Nephron progenitor cell (in vitro differentiated cells): ENCODE measurements at places on chromosomes 3 and 15.

- no peak for DNase-seq
Measured at GRCh38 chr15:29698030-29698701, 124.1 kb downstream of the TJP1 start.

DNA sequence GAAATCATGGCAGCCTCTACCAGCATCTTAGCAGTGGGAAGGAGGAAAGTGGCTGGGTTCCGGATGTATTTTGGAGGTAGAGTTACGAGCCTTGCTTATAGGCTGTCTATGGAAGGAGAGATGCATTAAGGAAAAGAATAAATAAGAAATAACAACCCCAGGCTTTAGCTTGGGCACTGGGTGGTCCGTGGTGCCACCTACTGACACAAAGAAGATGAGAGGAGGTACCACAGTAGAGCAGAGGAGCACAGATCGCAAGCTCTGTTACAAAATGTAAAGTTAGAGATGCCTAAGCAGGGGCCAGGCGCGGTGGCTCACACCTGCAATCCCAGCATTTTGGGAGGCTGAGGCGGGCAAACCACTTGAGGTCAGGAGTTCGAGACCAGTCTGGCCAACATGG is 74.8 kb downstream of the TMEM39A start:
- no peak for DNase-seq

DNA sequence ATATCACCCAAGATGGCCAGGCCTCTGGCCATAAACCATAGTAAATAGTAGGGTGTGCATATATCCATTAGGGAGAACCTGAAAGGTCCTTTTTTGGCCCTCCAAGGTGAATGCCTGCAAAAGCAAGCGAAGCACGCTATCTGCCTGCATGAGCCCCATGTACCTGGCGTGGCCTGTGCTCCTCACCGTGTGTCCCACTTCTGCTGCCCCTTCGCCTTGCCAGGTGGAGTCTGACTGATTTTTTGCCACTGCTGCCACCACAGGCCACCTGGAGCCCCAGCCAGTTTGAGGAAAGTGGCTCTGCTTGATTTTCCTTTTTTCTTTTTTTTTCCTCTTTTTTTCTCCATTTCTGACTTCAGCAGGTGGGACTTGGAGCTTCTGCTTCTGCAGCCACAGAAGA is 139.7 kb downstream of the SNRPN start:
- DNase-seq = no peak

DNA sequence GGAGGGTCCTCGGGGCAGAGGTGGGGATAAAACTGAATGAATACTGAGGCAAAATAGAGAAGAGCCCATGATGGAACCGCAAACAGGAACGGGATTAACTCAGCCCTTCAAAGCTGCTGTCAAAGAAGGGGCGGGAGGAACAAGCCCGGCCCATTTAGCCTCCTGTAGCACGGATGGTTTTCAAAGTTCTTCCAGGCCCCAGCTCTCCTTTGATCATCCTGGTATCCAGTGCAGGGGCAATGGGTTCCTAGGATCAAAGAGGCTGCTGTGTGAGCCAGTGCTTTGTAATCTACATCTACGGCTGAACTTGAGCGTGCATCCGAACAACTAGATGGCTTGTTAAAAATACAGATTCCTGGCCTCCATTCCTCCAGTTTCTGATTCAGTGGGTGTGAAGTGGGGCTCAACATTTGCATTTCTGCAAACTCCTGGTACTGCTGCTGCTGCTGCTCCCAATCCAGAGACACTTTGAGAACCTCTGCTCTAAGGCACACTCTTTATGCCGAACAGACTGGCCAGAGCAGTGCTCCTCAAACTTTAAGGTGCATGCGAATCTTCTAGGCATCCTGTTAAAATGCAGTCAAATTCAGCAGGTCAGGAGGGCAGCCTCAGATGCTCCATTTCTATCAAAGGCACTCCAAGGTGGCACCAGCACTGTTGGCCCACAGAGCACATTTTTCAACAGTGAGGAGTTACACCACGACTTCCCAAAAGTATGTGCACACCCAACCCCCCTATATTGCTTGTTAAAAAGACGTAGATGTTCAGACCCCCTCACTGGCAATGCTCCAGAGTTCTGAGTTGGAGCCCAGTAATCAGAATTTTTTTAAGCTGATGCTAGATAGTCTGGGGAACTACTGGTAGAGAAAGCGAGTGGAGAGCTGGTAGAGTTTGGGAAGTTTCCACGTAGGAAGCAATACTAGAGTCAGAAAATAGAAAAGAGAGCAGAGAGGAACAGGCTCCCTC is 5.6 kb downstream of the GALNT15 start:
- no peak for DNase-seq

- no peak for DNase-seq
Measured at GRCh38 chr3:25173606-25174005, 254.5 kb upstream of the RARB start.

DNA sequence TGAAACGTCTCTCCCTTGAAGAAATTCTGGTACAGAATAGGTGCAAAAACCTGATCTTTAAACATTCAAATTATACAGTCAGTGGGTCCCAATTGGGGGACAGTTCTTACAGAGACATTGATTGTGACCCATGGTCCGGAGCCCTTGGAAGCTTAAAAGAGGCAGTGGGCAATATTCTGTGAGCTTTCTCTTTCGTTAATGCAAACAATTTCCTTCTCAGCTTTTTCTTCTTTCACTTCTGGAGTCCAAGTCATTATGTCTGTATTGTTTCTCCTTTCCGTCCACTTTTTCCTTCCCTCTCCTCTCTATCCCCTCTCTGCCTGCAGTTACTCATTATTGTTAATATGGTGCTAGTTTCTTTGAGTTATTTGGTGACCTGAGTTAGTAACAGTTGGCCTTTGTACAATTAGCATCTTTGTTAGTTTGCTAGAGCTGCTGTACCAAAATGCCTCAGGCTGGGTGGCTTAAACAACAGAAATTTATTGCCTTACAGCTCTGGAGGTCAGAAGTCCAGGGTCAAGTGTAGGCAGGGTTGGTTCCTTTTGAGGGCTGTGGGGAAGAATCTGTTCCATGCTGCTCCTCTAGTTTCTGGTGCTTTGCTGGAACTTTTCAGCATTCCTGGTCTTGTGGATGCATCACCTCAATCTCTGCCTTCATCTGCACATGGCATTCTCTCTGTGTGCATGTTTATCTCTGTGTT is 102.6 kb downstream of the GMPS start:
- peak; percentile 15 for DNase-seq

DNA sequence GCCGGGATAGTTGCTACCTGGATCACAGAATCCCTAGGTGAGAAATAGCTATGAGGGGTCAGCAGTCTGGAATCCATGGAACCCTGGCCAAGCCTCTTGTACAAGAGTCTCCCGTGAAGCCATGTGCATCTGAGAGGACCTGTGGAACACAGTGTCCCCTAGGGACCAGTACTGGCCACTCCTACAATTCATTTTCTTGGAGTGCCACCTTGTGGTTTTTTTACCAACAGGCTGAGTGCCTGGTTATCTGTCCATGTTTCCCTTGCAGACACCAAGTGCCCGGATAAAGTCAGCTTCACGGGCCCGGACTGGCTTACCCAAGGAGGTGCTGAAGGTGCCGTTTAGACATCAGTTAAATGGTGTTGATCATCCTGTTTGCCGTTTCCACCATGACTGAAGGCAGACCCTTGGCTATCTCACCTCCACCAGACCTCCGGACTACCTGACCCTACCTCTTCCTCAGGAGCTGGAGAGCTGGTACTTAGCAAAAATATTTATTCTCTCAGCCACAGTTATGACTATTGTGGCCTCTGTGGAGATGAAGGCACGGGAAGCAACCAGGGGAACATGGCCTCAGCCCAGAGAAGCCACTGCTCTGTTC is 93.9 kb downstream of the RBPMS2 start:
- peak; percentile 36 for DNase-seq

DNA sequence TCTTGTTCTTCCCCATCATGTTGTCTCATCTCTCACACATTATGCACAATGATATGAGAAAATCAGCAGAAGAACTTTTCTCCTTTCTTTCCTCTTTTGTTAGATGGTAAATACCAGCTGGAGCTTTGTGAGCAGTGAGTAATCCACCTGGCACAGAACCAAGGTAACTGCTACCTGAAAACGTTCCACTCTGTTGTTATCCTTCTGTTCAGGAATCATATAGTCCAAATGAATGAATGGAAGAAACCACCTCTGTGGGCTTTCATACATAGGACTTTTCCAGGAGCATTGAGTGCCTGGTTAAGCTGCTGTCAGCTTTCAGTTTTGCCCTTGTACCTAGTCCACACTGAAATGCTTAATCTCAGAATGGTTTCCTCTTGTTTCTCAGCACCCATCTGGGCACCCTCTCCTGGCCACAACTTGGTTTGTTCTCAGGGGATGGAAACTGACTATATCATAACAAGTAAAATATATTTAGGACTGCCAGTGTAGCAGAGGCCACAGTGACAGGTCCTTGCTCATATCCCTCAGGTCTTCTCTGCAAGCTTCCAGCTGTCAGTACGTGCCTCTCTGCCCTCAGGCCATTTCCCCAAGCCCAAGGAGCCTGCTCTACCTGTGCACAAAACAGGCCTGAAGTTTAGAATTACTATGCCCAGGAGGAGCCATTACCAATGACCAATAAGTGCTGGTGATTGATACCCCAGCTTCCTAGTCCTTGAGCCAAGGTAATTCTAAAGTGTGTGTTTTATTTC is 23.5 kb upstream of the SLC4A7 start:
- no peak for DNase-seq

- DNase-seq = no peak
Measured at GRCh38 chr3:28018925-28019718, 222.3 kb upstream of the CMC1 start.

GRCh38 chr15:49044002-49044401 is 2.2 kb downstream of the SECISBP2L start:
- DNase-seq = no peak

DNA sequence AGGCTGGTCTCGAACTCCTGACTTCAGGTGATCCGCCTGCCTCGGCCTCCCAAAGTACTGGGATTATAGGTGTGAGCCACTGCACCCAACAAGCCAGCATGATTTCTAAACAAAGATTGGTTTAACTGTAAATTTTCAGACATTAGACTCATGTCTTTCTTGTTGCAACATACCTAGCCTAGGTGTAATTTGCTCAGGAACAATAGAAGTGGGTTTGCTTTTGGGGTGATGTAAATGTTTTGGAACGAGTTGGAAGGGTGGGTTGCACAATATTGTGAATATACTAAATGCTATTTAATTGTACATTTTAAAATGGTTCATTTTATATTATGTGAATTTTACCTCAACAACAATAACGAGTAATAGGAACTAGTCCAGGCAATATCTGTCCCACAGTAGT is 7.1 kb downstream of the CCR4 start:
- no peak for DNase-seq

DNA sequence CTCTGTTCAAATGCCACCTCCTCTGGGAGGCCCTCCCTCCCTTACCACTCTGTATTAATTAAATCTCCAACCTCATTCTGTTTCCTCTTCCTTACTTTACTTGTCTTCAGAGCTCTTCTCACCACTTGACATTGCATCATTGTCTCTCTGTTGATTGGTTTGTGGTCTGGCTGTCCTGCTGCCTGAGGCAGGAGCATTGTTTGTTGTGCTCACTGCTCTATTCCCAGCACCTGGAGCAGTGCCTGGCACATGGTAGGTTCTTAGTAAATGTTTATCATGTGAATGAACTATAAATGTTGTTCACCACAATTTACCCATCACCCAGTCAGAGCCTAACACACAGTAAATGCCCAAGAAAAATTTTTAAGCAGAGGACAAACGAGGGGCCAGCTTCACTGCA is 6.7 kb upstream of the BFSP2 start:
- no peak for DNase-seq

GRCh38 chr3:30848087-30848779 is 46.2 kb downstream of the GADL1 start:
- no peak for DNase-seq

GRCh38 chr15:72566973-72567372 is 87.5 kb upstream of the GOLGA6B start:
- DNase-seq = no peak

DNA sequence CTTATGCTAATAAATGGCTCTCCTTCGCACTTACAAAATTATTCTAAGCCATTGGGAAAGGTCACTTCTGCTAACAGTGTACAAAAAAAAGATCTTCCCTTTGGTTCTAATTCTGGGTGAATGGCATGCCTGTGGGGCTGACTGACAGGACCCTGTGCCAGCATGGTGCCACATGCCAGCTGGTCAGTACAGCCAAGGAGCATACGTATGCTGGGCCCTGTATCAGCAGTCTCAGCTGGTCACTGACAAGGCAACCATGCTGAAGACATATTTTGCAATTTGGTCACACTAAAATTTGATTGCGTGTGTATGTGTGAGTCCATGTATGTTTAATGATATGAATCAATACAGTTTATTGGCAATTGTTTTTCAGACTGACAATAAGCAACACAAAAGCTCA is 246.1 kb downstream of the TBL1XR1 start:
- no peak for DNase-seq

DNA sequence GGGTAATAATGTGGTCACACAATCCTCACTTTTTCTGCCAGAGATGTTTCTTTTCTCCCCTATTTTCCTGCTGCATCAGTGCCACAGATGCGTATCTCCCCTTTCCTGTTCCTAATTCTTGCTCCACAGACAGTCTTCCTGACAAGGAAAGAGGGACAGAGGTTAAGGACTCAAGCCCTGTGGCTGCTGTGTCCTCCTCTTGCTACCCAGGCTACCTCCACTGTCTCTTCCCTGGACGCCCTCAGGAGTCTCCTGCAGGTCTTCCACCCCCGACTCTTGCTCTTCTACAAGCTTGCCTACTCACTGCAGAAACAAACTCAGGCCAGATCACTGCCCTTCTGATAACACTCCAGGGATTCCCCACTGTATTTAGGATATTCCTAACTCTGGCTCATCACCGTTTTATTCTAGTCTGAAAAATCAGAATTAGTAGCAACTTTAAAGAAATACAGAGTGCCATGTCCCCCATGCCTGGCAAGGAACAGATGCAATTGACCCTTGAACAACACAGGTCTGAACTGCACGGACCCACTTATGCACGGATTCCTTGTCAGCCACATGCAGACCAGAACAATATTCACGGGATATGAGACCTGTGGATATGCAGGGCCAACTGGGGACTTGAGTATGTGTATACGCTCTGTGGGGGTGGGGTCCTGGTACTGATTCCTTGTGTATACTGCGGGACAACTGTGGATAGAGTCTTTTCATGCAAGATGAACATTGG is 151.8 kb downstream of the GHSR start:
- DNase-seq = no peak

DNA sequence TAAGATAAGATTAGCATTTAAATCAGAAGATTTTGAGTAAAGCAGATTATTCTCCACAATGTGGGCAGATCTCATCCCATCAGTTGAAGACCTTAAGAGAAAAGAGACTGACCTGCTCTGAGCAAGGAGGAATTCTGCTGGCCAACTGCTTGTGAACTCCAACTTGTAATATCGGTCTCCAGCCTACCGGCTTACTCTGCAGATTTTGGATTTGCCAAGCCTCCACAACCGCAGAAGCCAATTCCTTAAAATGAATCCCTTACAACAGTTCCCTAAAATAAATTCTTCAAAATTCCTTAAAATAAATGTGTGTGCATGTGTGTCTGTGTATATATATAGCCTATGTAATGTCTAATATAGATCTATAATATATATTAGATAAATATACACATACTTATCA is 107.4 kb upstream of the KLF13 start:
- no peak for DNase-seq

GRCh38 chr3:135246027-135246426 is 451.0 kb downstream of the EPHB1 start:
- DNase-seq = no peak

GRCh38 chr3:149586871-149587270 is 71.0 kb downstream of the WWTR1 start:
- DNase-seq = no peak
